Right atrium auricular region (tissue), 2 donors: ENCODE measurements at places on chromosomes 11 and 22.

DNA sequence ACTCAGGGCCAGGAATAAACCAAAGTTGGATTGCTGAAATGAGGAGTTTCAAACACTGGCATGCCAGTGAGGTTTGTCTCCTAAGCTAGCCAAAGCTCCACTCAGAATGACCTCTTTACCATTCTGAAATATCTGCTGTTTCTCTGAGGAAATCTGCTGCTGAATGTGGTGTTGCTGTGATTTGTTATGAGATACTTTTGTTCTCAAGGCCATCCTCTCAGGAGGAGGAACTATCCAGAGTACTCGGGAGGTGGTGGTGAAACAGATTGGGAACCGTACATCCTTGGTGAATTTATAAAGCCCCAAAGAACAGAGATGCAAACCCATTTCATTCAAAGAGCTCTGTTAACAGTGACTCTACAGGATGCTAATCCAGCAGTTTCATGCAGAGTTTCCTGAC, 50.5 kb downstream of the BDNF start:
- no peak for DNase-seq

GRCh38 chr11:76613901-76614300, 56.6 kb downstream of the LRRC32 start:
- no peak for DNase-seq

- no peak for DNase-seq
Measured at GRCh38 chr11:88101881-88102597, 73.2 kb downstream of the RAB38 start.

DNA sequence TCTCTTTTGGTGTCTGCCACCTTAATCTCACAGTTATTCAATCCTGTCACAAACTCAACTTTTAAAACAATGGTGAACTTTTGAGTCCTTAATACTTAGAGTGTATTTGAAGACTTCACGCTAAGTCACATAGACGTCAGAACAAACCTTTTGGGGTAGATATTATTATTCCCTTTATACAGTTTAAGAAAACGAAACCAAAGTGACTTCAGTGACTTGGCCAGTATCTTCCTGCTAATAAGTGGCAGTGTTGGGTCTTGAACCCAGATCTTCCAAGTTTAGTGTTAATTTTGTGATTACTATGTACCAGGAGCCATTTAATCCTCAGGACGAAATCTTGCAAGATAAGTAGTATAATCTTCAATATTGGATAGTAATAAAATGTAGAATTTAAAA, 691 bp downstream of the CEP295 start:
- DNase-seq: no peak

DNA sequence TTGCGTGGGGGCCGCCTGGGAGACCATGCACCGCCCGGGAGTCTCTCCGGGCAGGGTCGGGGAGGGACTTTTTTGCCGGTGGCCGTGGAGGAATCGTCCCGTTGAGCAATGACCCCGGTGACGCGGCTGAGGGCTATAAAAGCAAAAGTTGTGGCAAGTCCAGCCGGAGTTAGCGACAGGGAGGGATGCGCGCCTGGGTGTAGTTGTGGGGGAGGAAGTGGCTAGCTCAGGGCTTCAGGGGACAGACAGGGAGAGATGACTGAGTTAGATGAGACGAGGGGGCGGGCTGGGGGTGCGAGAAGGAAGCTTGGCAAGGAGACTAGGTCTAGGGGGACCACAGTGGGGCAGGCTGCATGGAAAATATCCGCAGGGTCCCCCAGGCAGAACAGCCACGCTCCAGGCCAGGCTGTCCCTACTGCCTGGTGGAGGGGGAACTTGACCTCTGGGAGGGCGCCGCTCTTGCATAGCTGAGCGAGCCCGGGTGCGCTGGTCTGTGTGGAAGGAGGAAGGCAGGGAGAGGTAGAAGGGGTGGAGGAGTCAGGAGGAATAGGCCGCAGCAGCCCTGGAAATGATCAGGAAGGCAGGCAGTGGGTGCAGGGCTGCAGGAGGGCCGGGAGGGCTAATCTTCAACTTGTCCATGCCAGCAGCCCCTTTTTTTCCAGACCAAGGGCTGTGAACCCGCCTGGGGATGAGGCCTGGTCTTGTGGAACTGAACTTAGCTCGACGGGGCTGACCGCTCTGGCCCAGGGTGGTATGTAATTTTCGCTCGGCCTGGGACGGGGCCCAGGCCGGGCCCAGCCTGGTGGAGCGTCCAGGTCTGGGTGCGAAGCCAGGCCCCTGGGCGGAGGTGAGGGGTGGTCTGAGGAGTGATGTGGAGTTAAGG, at the start of gene NEAT1:
Gene NEAT1, plus strand, starts transcription at position 166 of the 883 bp plus-strand sequence.
- DNase-seq: peak; percentile 99

- DNase-seq: no peak
Measured at GRCh38 chr11:83723999-83724398, 437.8 kb upstream of the CCDC90B start.

GRCh38 chr11:43021466-43021865, 290.3 kb upstream of the API5 start:
- no peak for DNase-seq

DNA sequence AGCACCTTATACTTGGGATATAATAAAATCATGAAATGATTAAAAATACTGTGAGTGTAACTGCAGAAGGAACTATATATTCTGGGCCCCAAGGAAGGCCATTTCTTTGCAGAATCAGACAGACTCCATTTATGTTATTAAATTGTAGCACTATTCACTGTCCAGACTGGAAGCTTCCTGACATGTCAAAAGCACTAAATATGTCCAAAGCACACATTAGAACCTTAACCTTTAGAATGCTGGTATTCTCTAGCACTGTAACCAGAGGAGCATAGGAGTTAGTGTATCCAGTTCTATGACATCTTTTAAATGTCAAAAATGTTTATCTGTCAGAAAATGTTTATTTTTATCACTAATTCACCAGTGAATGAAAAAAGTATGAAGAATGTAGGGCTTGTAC, 246.9 kb downstream of the CADM1 start:
- DNase-seq: no peak

DNA sequence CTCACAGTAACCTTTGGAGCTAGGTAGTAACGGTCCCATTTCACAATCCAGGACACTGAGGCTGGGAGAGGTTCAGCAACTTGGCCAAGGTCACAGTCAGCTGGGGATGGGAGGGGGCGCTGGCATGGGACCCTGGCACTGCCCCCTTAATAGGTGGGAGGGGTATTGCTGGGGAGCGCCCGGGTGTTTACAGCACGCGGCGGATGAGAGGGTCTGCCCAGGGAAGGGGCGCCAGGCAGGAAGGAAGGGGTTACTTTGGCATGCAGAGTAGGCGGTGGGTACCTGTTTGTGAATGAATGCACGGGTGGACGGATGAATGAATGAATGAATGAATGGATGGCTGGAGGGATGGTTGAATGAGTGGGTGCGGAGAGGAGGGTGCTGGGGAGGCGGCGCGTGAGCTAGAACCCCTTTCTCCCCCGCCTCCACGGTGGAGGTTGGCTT, 628 bp upstream of the FLRT1 start:
- DNase-seq: no peak

GRCh38 chr11:71977743-71978418, 20.8 kb upstream of the IL18BP start:
- no peak for DNase-seq

DNA sequence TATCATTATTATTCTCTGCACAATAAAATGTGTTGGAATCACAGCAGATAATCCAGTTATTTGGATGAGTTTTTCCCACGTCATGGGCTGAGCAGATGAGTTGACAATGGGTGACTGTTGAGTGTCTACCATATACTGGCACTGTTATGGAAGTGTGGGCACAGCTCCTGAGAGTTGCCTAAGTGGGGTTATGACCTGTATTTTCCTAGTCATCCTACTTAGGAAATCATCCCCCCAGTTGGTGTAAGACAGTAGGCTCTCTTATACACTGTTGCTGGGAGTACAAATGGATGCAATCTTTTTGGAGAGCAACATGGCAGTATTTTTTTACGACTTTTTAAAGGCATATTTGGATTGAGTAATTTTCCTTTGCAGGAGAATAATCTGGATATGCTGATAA, 66.4 kb downstream of the TRAF6 start:
- DNase-seq: no peak

- no peak for DNase-seq
Measured at GRCh38 chr22:29623553-29624169, 20.2 kb downstream of the NF2 start.

GRCh38 chr11:65575568-65576231, at the start of gene EHBP1L1:
Gene EHBP1L1 (plus strand): TSS chr11:65576053. CDS start chr11:65576303, 250 bp downstream.
- no peak for DNase-seq

DNA sequence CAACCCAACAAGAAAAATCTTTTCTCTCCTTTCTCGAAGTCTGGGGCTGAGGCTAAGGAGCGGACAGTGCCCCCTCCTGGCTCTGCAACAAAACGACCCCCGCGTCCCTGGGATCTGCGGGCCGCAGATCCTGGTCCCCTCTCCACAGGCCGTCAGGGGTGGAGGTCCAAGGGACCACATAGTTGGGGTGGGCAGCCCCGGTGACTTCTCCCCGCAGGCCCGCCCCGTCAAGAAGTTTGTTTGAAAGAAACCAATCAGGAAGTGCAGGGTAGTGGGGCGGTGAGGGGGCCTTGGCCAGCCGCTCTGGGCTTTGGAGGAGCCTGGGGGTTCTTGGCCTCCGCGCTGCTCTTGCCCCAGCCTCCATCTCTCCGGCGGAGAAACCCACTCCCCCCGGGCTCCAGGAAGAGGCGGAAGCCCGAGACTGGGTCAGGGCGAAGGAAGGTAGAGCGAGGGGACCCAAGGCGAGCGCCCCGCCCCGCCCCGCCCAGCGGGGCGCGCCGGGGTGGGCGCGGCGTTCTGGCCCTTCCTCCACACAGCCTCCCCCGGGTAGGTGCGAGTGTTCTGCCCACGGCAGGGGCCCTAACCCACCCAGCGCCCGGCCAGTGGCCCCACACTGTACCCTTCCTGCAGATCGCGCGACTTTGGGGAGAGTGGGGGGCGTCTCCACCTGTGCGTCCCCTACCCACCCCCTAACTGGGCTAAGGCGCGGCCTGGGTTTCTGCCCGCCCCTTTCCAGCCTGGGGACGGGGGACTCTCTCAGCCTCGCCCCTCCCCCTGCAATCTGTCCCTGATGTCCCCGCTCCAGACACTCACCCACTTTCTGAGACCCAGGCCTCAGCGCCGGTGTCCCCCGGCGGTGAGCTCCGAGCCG, 1.3 kb downstream of the TP53I11 start:
- DNase-seq: no peak

- no peak for DNase-seq
Measured at GRCh38 chr22:17627961-17628405, 566 bp downstream of the ATP6V1E1 start.

DNA sequence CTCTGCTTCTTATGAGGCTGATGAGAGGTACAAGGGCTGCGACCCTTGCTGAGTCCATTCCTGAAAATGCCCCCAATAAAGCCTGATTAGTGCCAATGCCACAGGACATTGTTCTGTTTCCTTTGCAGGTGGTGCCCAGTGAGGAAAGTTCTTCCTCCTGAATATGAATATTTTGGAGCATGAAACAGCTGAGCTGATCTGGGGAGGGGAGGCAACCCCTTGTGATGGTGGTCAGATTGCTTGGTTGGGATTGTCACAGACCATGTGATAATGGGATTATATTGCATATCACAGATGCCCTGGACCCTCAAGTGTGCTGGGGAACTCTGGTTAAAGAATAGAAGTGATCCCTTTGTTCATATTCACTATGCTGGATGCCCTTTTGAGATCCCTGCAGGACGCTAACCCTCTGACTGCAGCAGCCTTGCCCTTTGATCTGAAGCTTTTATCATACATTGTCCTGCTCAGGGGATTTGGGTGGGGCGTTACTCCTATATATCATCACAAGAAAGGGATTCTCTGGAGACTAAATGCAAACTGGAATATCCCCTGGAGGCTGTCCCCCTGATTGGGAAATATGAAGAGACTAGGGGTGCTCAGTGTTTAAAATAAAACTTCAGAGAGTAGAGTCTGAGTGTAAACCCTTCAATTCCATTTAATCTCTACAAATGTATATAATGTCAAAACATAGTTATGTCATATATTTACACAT, 76.9 kb upstream of the TOP3B start:
- DNase-seq: no peak

DNA sequence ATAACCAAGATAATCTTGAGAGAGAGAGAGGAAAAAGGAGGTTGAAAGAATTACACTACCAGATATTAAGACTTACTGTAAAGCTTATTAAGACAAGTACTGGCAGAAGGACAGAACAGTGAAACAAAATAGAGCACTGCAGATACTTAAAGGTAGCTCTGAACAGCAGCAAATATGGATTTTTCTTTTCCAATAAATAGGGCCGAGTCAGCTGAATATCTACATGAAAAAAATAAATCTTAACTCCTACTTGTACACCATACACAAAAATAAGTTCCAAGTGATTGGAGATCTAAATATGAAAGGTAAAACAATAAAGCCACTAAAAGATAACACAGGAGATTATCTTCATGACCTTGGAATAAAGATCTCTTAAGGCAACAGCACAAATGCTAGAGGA, 12.4 kb downstream of the THAP12 start:
- no peak for DNase-seq

DNA sequence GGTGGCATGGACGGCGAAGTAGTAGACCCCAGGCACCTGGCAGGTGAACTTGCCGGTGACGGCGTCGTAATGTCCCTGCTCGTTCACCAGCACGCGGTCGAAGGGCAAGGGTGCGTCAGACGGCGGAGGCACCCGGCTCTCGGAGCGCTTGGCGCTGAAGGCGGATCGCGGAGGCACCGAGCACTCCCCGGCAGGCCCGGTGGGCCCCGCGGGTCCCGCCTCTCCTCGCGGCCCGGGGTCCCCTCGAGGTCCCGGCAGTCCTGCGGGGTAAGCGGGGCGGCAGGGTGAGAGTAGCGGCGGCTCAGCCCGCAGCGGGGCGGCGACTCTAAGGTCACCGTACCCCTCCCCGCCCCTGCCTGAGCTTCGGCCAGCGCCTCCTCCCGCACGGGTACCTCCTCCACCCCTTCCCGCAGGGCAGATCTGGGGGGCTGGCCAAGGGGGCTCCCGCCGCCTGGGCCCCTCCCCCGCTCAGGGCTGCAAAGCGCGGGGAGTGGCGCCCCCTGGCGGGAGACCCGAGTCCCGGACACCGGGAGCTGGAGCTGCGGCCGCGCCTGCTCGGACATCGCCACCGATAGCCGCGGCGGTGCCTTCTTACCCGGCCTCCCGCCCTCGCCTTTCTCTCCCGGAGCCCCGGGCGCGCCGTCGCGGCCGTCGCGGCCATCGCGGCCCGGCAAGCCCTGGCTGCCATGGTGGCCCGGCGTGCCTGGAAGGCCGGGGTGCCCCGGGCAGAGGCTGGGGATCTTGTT, 921 bp downstream of the C1QTNF5 start:
- no peak for DNase-seq

DNA sequence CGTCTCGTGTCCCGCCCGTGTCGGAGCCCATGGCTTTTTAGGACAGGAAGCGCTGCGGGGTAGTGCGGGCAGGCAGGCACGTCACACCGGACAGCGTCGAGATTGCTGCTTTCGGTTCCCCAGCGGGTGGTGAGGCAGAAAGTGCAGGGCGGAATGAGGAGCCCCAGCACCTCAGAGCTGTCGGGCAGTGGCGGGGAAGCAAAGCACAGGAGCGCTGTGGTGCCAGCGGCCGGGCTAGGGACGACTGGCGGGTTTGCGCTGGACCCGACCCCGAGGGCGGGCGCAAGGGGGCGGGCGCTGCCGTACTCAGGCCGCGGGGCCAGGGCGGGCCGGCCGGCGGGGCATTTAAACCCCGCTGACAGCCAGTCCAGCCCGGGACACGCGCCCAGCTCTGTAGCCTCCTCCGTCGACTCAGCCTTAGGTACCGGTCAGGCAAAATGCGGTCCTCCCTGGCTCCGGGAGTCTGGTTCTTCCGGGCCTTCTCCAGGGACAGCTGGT, at the start of gene SLC37A2:
Gene SLC37A2, plus strand, starts transcription at position 375 of the 498 bp plus-strand sequence. Its CDS starts 63 bp downstream, at position 438.
- peak; percentile 83 for DNase-seq

GRCh38 chr11:123072332-123072761, 10.4 kb upstream of the HSPA8 start:
- peak; percentile 53 for DNase-seq

GRCh38 chr22:29459773-29460172, 20.2 kb upstream of the NEFH start:
- no peak for DNase-seq

- no peak for DNase-seq
Measured at GRCh38 chr11:112227471-112227870, 1.2 kb downstream of the PTS start.
